ENCODE measurements at places on chromosomes 12 and 14.

DNA sequence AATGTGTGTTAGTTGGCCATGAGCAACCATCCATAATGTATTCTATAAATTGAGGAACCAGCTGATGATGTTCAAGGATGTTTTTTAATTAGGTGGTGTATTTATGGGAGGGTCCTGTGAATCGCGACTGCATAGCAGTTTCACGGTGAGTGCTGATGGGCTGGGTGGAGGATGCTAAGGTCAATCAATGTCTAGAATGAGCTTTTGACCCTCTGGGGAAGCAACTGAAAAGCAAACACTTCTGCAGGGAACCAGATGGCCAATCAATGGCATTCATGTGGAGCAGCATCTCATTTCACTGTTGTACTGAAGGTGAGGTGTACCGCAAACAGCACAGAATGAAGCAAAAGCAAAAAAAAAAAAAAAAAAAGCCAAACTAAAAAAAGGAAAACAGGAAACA, 676.1 kb upstream of the TMEM132C start:
- no peak for DNase-seq

DNA sequence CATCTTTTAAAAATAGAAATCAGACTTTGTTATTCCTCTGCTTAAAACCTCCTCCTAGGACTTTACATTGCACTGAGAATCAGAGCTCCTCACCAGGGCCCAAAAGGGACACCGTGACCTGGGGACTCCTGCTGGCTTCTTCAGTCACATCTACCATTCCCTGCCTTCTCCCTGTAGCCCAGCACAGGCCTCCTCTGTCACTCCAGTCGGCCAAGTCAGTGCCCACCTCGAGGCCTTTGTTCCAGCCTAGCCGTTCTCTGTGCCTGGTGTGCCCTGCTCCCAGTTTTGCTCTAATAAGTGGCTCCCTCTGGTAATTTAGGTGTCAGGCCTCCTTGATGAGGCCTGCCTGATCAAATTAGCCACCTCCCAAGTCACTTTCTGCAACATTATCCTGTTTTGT, 27.4 kb downstream of the CRADD start:
- DNase-seq = no peak

DNA sequence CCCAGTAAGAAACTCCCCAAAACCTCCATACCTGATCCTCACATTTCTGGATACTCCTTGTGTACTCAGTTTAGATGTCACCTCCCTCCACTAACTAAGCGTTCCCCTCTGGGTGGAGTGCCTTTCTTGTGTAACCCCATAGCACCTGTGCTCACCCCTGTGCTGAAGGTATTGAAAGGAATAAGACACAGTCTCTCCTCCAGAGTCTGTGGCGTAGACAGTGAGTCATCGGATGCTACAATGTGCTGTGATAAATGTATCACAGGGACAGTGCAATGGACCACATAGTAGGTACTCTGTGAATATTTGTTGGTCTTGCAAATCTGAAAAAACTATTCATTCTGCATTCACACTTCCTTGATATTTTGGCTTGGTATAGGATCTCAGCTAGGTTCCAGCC, 30.8 kb downstream of the TSPAN9 start:
- no peak for DNase-seq

DNA sequence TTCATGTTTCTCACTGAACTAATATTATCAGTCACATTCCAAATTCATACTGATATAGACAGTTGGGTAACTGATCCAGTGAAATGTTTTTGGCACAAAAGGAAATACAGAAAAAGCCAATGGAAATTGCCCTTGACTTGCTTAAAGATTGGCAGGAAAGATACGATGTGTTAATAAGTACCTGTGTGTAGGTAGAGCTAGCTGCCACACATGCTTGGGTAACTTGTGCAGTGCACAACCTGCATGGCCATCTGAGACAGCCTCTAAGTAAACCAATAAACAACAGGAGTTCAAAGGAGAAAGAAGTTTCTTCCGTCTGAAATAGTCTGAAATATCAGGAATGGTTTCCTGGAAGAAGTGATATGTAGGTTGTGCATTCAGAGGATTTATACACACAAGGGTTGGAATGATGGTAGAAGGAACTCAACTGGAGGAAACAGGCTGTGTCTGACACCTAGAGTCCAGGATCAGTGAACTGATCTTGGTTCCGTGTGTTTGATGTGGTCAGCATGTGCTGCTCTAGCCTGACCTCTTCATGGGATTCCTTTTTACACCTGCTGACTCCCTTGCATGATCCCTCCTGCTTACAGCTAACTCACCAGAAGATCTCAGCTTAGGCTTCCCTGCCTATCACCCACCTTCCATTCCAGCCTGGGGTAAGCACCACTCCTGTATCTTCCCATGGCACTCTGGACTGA, 81.4 kb upstream of the KRR1 start:
- no peak for DNase-seq

- DNase-seq = no peak
Measured at GRCh38 chr14:64720131-64720576, 15.9 kb downstream of the PLEKHG3 start.

DNA sequence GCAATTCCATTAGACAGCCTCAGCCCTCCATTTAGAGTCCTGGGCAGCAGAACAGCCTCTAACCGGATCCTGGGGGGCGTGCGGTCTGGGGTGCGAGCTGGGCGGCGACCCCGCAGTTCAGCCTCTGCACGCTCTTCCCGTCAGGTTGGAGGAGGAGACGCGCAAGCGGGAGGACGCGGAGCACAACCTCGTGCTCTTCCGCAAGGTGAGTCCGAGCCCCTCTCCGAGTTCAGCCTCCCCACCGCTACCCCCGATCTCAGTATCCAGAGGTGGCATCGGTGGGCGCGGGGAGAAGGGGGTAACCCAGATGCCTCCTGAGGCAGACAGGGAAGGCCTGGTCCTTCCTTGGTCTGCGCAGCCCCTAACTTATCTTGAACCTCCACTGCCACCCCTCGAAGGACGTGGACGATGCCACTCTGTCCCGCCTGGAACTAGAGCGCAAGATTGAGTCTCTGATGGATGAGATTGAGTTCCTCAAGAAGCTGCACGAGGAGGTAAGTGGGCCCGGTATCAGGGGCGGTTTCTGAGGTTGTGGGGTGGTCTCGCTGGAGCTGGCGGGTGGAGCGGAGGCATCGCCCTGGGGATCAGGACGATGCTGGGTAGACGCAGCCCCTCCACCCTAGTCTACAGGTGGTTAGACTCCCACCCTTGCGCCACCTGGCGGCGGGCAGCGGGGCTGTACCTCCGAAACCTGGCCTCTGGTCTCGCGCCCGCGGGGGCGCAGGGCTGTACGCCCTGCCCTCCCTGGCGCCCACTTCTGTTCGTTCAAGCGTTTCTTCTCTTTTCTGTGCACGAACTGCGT, 1.3 kb downstream of the PRPH start:
- DNase-seq = peak; percentile 54

DNA sequence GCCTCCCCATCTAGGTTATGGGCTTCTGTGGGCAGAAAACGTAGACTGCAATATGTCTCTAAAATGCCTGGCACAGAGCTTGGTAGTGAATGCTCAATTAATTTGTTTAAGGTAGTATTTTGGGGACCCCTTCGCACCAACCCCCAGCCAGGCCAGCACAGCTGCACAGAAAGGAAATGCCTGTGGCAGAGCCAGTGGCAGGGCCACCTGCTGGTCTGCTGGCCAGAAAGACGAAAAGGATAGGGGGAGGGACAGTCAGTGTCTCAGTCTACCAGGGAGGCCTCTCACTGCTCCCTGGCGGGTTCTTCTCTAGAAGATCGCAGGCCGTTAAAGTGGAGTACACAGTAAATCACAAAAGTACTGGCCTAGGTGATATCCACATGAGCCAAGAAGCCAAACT, 3.5 kb downstream of the RAB15 start:
- DNase-seq = no peak

DNA sequence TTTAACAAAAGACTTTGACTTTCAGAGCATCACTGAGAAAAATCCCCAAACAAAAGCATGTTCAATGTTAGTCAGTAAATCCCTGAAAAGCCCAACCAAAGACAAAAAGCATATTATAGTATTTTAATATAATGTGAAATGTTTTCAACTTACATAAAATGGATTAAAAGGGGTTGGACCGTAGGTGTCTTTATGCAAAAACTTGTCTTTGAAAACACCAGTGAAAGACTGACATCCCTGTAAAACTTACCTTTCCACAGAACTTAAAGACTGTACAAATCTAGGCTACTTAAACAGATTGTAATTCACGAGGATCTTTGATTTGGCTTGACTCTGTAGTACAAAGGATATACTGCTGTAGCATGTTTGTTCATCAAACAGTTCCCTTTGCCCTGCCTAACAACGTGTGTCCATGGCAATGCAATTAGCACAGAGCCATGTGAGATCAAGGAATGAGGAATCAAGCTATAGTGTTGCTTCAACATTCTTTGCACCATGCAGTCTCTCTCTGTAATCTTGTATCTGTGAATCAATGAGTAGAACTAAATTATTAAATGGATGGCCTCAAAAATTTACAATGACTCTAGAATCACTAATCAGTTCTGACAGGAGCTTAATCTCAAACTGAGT, 138.5 kb upstream of the SYT1 start:
- no peak for DNase-seq

- DNase-seq = peak; percentile 31
Measured at GRCh38 chr12:6532051-6532926, 2.0 kb upstream of the GAPDH start.

GRCh38 chr12:105386431-105386830, 55.9 kb downstream of the C12orf75 start:
- DNase-seq = no peak

All from activated naive CD4-positive, alpha-beta T cell (primary cell).